Mucosa of descending colon (tissue), 3 donors: ENCODE measurements at places on chromosomes 11 and 22. TPM values are rescaled to one million over a fixed set of nuclear protein-coding genes. Genes with fewer than 3 reads are reported as not detected.
A peak's percentile ranks its signal among the peaks of the same experiment; 100 is the strongest.

DNA sequence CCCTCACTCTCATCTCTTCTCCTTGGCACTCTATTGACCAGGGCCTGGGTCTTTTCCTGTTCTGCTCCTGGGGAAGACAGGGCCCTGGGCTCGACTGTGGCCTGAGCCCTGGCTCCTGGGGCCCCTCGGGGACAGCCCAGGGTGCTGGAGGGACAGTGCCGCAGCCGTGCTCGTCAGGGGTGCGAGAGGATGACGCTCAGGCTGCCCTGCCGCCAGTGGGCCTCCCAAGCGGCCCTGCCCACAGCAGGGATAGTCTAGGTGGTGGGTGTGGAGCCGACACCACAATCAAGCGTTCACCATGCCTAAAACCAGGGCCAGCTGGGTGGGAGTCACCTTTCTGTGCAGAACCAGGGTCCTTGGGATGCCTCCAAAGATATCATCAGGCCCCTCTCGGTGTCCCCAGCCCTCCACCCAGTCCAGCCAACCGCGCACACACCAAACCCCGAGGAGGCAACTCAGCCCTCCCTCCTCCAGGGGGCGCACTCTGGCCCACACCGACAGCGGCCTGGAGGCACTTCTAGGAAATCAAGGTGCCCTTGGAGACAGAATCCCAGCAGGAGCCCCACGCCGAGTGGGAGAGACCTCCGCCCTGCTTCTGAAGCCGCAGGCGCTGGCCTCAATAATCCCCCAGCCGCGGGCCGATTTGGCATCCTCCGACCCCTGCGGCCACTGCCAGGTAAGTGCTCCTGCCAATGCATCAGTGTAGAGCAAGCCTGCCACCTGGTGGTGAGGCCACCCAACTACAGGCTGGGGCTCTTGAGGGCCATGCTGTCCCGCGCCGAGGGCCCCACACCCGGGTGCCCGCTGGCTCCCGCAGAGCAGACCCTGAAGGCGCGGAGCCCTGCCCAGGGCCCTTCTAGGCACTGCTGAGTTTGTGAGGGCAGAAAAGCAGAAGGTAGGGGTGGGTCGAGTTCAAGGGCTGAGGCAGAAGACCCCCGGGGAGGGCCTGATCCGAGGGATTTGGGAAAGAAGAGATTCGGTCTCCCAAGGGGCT is 496.4 kb downstream of the BUD13 start:
- DNase-seq, result peak; percentile 84

The KCNJ1 gene
- total RNA-seq, result not detected

DNA sequence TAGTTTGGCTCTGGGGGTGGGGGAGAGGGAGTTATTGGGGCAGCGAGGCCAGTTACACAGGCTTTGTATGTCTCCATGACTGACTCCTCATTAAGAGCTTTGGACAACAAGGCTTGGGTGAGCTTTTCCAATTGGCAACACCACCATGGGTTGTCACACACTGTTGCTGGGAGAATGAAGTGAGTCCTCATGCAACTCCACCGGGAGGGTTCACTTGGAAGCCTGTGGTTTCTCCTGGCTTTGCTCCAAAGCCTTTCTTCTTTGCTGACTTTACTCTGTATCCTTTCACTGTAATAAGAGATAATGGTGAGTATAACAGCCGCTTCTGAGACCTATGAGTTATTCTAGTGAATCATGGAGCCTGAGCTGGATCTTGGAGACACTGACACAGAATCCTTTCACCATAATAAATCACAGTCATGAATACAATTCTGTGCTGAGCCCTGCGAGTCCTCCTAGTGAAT is 24.9 kb downstream of the EIF3F start:
- no peak for DNase-seq

- DNase-seq, result peak; percentile 89
Observed at GRCh38 chr22:38927033-38927781, 30.2 kb upstream of the APOBEC3A start.

DNA sequence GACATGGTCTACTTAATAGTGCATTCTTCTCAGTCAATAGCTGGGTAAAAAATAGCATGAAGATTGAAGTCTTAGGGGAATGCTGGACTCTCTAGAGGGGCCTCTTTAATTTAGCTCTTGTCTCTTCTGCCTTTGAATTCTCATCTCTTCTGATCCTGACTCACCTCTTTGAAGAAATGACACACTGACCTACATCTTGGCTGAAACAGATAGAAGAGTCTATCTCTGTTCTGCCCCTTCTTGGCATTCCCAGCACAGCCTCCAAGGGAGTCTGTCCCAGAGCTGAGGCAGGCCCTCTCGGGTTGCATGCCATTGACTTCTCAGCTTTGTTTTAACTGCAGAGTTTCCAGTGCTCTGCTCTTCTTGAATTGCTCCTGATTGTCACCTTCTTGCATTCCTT is 55.7 kb downstream of the PTPRJ start:
- no peak for DNase-seq

The HPS4 gene
- total RNA-seq, result 28.9 TPM

DNA sequence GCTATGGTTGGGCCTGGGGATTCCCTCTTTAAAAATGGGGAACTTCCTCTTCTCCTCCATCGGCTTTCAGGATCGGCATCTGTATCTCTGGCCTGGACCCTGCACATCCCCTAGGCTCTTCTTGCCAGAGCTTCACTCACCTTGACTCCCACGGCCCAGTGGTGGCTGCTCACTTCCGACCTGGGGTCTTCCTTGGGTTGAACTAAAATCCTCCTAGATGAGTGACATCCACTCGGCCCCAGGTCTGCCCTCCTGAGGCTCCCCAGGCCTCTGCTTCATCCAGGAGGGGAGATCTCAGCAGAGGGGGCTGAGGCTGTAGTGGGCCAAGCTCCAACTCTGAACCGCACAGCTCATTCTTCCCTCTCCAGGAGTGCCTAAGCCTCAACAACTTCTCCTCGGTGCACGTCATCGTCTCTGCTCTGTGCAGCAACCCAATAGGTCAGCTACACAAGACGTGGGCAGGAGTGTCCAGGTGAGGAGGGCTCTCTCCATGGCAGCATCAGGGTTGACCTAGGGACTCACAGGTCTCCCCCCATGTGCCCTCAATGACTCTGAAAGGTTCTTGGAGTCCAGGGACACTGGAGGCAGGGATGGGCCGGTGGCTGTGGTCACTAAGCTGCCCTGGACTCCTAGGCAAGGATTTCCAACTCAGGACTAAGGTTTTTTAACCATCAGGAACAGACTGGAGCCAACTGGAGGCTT is 3.3 kb downstream of the RGL4 start:
- DNase-seq, result no peak

GRCh38 chr11:4713241-4713640 is 8.7 kb downstream of the MMP26 start:
- no peak for DNase-seq

GRCh38 chr11:103110391-103110790 is 1.2 kb downstream of the DYNC2H1 start:
- no peak for DNase-seq

GRCh38 chr22:38455530-38456271 is 702 bp upstream of the KCNJ4 start:
- DNase-seq, result no peak

DNA sequence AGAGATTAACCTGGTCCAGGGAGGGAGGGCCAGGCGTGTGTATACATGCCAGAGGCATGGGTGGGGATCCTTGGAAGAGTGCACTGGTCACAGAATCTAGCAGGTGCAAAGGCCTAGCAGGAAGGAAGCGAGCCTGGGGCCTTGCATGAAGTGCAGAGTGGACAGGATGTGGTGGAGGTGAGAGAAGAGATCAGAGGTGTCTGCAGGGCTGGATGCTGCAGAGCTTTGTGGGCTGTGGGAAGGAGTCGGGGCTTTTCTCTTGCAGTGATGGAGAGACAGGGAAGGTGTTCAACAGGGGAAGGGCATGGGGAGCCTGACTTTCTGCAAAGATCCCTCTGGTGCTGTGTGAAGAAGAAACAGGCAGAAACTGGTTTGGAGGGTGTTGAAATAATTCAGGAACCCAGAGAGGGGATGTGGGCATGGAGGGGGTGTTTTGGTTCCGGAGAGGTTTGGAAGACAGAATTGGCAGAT is 2.5 kb upstream of the TPST2 start:
- DNase-seq, result peak; percentile 46

- no peak for DNase-seq
Observed at GRCh38 chr22:24983151-24983550, 30.6 kb downstream of the KIAA1671 start.

GRCh38 chr22:39290724-39291161 is 28.7 kb downstream of the RPL3 start:
- no peak for DNase-seq

GRCh38 chr11:84390441-84391078 is 1104.4 kb upstream of the CCDC90B start:
- DNase-seq, result no peak

GRCh38 chr11:111334532-111335502 is 36.5 kb downstream of the POU2AF3 start:
- DNase-seq, result peak; percentile 55

DNA sequence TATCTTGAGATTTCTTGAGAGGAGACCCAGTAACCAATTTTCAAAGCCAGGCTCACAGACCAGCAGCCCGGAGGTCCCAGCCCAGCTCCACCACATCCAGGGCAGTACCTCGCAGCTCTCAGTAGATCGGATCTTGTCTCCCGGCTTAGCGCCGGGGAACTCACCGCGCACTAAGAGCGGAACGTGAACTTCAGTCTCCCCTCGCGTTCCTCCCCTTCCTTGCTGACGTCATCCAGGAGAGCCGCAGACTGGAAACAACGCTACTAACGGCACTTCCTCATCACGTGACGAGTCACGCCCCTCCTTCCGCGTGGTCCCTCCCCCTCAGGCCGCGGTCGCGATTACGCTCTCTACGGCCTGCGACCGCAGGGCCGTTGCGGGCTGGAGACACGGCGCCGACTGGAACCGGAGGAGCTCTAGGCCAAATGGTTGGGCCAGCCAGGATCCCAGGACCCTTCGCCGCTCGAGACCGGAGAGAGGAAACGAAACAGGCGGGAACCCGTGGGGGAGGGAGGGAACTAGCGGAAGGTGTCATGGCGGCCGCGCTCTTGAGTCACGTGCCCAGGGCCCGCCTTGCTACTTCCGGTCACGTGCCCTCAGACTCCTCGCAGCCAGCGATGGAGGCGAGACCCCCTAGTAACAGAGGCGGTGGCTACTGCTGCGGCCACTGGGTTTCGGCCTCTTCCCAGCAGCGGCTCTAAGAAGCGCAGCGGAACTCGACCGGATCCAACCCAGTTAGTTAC is at the start of the genes GTF2H1 and HPS5:
Gene GTF2H1, plus strand, starts transcription at position 599 of the 743 bp plus-strand sequence. CDS start 10,508 bp downstream, outside the sequence.
Gene HPS5, minus strand, starts transcription at position 172 of the 743 bp plus-strand sequence. CDS start 4,282 bp downstream, outside the sequence.
- peak; percentile 98 for DNase-seq

GRCh38 chr11:1445741-1446445 is 40.7 kb downstream of the MOB2 start:
- no peak for DNase-seq

The DDIAS gene
- 0.87 TPM for total RNA-seq
